ENCODE measurements at places on chromosomes 7 and 10.

DNA sequence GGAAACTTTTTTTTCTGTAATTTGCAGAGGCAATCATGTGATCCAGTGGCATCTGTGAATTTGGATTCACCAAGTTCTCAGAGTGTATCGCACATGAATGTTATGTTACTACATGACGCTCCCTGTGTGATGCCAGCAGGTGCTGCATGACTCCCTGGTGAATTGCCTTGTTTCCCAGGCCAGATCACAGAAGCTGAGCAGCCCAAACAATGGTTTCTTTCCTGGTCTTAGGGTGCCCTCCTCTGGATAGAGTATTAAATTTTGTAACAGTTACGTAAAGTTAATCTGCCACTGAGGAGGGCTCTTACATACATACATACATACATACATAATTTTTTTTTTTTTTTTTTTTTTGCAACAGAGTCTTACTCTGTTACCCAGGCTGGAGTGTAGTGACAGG is 3.6 kb downstream of the ZSCAN21 start:
- peak; percentile 43 for DNase-seq

DNA sequence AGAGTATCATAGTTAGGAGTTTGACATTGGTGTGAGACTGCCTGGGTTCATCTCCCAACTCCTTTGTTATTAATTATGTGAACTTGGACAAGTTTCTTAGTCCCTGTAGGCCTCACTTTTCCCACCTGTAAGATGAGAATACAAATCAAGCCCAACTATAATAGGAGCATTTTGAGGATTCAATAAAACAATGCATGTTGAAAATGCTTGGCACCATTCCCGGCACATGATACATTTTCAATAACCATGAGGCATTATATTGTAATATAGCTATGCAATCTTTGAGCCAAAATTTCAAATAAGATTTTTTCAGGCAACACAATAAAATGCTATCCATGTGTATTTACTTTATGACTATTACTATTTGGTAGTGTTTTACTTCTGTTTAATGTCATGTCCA is 229.0 kb upstream of the SP4 start:
- DNase-seq, result no peak

- no peak for DNase-seq
Measured at GRCh38 chr7:30660331-30661255, 21.7 kb downstream of the CRHR2 start.

DNA sequence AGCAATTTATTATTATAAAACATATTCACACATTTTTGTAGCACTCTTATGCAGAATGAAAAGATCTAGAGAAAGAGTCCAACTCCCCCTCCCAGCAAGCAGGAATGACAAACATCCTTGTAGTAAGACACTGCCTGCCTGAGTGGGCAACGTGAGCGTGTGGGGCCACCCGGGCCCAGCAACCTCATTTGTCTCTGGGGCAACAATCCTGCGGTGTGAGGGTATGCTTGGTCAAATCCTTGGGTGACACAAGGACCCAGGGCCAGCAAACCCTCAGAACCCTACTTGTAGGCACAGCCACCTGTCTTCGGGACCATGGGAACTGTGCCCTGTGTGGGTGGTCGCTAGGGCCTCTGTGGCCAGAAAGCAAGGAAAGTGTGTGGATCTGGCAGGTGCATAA is 10.7 kb downstream of the RHEB start:
- no peak for DNase-seq

- peak; percentile 35 for DNase-seq
Measured at GRCh38 chr7:149822353-149822943, 15.7 kb upstream of the ZNF862 start.

GRCh38 chr7:134320201-134320600 is 3.5 kb upstream of the SLC35B4 start:
- no peak for DNase-seq

DNA sequence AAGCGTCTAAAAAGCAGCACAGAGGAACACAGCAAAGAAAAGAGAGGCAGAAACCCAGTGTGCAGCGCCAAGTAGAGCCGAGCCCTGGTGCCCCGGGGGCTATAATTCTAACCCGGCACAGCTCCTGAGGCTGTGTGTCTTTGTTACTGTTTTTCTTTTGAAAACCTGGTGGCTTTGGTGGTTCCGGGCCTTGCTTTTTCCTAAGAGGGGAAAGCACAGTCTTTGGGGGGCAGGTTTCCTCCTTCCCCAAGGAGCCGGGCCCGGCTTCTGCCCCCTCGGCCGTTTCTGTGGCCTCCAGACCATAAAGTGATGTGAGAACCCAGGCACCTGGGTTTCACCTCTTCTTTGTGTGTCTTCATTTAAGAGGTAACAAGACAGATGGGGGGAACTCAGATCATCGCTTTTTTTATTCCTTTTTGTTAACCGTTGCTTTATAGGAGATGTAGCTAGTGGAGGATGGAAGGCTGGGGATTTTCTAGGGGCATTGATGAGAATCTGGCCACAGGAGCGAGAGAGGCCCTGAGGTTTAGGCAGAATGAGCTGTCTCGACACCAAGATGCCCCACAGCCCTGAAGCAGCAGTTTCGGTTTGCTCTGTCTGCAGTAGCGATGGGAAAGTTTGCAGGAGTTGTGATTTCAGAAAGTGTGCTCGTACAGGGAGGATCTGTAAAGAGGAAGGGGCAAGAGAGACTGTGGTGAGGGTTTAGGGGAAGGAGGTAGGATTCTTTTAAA is 367.8 kb upstream of the GALNT17 start:
- DNase-seq, result no peak

DNA sequence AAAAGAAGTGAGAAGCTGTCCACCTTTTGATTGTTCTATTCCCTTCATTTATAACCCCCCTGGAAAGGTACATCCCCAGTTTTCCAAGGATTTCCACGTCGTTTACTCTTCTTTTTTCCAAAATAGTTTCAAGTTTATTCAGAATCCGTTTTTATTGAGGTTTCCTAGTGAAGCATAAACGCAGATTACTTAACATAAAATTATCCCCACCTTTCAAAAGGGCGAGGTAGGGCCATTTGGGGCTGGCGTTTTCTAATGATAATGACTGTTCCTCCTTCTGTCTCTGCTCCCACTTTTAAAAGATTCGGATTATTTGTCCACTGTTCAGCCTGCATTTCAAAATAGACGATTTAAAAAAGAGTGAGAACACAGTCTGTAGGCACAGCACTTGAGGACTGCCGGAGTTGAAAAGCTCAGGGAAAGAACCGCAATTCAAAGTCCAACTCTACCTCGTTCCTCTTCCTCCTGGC is 165.2 kb upstream of the PPP1R3A start:
- no peak for DNase-seq

- DNase-seq, result no peak
Measured at GRCh38 chr7:24477398-24478136, 95.7 kb upstream of the PALS2 start.

DNA sequence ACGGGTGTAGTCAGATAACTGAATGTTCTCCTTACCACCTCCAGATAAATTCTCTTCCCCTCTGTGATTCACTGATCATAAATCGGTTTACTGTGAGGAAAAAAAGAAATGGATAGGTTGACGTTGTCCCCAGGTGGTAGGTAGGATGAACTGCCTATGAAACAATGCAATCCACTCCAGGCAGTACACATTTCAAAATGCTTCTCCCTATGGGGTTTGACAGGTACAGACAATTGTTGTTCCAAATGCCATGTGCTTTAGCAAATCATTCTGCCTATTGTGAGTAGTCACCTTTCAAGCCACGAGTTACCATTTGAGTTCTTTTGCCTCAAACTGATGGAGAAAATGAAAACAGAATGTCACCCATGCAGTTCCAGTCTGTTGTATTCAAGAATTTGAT is 21.8 kb downstream of the VIM start:
- no peak for DNase-seq

DNA sequence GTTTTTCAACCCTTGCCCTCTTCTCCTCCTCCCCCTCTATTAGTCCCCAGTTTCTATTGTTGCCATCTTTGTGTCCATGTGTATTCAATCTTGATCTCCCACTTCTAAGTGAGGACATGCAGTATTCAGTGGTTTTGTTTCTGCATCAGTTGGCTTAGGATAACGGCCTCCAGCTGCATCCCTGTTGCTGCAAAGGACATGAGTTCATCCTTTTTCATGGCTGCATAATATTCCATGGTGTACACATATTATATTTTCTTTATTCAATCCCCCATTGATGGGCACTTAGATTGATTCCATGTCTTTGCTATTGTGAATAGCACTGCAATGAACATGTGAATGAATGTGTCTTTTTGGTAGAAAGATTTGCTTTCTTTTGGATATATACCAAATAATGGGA is 190.4 kb upstream of the LYZL1 start:
- no peak for DNase-seq

DNA sequence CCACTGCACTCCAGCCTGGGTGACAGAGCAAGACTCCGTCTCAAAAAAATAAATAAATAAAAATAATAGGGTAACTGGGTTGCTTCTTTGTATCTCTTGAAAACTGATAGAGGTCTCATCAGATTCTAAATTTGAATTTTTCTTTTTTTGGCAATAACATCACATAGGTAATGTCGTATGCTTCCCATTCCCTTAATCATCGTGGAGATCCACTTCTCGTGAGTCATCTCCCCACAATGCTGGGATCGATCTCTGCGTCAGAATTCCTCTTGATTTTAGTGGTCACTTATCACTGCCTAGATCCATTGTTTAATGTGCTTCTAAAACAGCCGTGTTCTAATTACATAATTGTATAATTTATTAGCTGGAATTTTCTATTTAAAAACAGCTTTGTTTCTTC is 70.5 kb upstream of the DNAJB6 start:
- no peak for DNase-seq

GRCh38 chr10:90859321-90859751 is 1.5 kb upstream of the HTR7 start:
- no peak for DNase-seq

- DNase-seq, result no peak
Measured at GRCh38 chr10:53997953-53998352, 803.1 kb downstream of the PCDH15 start.

DNA sequence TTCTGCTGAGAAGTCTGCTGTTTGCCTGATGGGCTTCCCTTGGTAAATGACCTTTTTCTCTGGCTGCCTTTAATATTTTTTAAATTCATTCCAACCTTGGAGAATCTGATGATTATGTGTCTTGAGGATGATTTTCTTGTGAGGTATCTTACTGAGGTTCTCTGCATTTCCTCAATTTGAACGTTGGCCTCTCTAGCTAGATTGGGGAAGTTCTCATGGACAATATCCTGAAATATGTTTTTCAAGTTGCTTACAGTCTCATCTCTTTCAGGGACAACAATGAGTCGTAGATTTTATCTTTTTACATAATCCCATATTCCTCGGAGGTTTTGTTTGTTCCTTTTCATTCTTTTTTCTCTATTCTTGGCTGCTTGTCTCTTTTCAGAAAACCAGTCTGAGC is 208.4 kb downstream of the KIF20B start:
- no peak for DNase-seq

GRCh38 chr7:55185941-55186609 is 167.3 kb downstream of the EGFR start:
- DNase-seq, result no peak

DNA sequence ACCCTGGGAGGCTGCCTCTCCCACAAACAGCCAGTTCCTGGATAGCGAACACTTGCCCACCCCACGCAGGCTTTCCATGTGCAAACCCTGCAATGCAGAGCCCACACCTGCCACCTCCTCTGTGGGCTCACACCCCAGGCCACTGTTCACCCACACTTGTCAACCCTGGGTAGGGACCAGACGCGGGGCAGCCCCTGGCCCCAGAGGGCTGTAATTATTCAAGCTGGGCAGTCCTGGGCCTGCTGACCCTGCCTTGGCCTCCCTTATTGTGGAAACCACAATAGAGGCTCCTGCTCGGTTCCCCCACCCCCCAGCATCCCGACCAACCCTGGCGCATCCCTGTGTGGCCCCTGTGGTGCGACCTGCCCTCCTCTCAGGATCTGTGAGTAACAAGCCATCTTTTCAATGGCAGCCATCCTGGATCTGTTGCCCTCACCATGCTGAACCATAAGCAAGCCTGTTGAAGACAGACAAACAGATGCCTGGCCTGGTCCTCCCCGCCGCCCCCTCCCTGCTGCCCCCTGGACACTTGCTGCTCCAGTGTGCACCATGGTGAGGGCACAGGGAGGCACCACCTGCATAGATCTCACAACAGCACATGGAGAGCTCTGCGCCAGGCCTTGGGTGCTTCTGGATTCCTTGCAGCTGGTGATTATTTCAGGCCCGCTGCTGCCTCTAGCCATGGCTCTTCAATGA is 15.8 kb upstream of the UBE3C start:
- no peak for DNase-seq

DNA sequence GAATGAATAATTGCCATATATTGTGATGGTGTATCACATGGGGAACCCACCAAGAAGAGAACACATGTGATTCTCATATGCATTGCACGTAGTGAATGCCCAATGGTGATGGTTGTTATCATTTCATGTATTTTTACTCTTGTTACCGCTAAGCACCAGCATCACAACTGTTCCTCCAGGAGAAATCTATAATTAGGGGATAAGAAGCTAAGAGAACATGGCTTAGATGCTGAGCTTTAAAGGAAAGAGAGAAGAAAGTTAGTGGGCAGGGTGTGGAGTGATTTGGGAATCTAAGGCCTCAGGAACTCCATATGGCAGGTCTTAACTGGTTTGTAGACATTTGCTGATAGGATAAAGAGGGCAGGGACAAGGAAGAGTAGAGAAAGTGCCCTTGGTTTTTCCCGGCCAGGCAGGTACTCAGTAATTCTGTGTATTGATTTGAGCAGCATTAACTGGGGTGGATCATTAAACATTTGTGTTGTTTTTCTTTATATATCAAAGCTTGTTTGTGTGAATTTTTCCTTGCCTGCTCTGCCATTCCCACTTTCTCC is 145.9 kb downstream of the LRRC4 start:
- no peak for DNase-seq

- no peak for DNase-seq
Measured at GRCh38 chr10:118546479-118546878, 49.0 kb downstream of the PRLHR start.

DNA sequence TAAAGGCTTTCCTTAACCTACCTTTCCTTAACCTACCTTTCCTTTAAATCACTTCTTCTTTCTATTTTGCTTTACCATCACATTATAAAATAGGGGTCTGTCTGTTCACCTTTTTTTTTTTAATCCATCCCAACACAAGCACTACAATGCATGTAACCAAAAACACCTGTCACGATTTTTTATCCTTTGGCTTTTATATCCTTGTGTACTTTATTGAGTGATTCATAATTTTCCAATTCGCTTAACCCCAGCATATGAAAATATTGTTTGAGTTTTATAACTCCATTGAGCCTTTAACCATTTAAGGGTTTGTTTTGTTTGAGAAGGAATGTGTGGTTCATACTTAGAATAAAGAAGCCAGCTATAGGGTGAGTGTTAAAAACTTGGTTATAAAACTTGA is 132.2 kb downstream of the CHRM2 start:
- DNase-seq, result no peak

- DNase-seq, result peak; percentile 86
Measured at GRCh38 chr10:79027147-79028055, 41.4 kb upstream of the ZMIZ1 start.

GRCh38 chr10:78459639-78460037 is 426.0 kb downstream of the RPS24 start:
- no peak for DNase-seq

Data from CMK (cell line).